ENCODE measurements at places on chromosomes 1 and 21.

DNA sequence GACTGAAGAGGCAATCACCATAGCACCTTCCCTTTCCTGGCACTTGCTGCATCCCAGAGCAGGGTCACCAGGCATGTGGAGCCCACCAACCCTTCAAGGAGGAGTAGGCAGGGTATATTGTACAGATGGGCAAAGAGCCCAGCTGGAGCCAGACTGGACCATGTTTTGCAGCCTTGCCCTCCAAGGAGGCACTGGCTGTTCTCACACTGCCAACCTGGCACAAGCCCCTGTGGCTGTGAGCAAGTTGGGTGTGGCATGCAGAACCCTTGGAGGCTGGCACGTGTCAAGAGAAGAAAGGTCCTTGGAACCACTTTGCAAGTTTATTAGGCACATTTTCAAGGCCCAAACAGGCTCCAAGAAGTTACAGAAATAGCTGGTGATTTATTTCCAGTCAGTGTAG is 146.4 kb downstream of the FOXD2 start:
- no peak for DNase-seq

- no peak for DNase-seq
These were observed 45.1 kb downstream of the RRAGC start for GRCh38 chr1:38814444-38814983.

DNA sequence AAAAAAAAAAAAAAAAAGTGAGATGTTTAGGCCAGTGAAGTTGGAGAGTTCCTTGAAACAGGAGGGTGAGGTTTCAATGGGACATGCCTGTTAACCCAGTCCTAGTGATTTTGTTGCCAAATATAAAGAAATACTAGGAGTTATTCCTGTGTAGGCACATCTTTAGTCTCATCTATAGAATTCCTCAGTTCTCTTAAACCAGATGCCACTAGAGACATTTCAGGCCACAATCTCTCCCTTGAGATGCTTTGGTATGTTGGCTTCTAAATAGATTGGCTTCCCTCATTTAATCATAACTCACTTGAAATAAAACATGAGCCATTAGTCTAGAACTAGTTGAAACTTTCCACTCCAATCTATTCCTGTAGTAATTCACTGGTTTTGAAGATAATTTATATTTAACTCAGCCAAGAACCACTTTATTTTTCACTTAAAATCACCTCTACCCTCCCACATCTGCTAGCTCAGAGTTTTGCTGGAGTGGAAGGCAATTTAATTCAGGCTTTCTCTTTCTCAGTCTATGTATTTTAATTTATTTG is 29.8 kb downstream of the GPR137B start:
- DNase-seq = no peak

DNA sequence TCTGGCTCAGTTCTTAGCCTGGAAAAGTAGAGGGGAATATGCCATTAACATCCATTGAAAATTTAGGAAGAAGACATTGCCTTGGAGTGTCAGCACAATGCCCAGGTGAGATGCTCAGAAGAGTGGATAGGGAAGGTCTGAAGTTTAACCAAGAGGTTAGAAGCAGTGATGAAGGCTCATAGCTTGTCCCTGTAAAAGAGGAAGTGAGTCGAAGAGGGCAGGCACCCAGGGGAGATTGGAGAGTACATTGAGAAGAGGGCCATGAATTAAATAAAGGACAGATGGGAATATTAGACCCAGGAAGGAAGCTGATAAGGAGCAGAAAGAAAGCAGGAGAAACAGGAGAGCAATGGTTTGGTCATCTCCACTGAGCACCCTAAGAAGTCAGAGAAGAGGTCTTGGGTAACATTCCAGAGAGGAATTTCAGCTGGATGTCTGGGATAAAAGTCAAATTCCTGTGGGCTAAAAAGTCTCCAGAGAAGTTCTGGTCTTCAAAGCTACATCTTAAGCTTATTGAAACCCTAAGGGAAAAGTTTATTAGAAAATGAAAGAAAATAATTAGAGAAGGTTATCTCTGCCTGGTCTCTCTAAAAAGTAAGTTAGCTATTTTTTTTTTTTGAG is 17.3 kb downstream of the C8B start:
- no peak for DNase-seq

GRCh38 chr1:19222979-19223824 is 13.1 kb upstream of the UBR4 start:
- no peak for DNase-seq

All from T-helper 17 cell (primary cell).